ENCODE measurements at places on chromosomes 12 and 14.
A peak's percentile ranks its signal among the peaks of the same experiment; 100 is the strongest.

- DNase-seq, result no peak
Measured at GRCh38 chr14:76123426-76124225, 28.1 kb upstream of the GPATCH2L start.

DNA sequence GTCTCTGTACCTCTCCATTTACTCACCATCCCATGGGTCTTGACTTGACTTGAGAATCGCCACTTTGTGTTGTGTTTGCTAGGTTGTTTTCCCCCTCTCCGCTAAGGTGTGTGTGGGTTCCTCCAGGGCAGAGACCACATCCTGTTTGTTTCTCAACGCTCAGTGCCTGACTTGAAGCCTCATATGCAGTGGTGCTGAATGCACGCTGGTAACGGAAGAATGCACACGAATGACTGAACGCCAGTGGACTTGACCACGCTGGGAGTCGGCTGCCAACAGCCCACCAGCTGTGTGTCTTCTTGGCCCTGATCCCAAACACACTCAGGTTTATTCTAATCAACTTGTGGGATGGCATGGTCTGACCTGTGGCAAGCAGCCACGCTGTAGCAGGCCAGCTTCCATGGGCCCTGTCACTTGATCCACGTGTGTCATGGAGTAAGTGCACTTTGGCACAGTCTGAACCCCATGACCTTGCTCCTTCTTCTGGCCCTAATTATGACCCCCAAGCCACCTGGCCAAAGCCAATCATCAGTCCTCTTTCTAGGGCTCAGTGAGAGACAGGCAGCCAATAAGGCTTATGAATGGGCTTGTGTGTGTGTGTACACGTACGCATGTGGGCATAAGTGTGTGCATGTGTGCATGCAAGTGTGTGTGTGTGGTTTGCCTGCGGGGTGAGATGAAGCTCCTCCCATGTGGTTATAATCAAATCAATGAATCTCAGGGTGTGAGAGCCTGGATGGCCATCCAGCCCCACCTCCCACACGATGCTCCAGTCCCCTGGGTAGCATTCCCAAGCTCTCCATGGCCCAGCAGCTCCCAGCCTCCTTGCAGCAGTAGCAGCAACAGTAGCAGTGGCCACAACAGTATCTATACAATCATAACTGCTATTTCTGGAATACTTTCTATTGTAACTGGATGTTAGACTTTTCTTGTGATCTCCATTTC, 6.4 kb upstream of the TC2N start:
- DNase-seq, result peak; percentile 3

DNA sequence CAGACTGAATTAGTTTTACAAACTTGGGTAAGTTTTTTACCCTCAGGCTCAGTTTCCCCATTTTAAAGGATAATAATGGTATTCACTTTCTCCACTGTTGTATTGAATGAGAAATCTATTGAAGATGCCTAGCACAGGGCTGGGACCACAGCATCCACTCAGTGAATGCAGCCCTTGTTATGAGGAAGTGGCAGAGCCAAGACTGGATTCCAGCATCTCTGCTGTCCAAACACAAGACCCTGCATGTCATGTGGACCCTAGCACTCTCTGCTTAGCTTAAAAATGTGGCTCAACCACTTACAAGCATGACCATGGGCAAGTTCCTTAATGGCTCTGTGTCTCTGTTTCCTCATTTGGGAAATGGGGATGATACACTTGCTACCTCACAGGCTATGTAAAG, 24.1 kb upstream of the TRIM9 start:
- DNase-seq, result no peak

- DNase-seq, result no peak
Measured at GRCh38 chr14:44162197-44162596, 344.9 kb downstream of the FSCB start.

DNA sequence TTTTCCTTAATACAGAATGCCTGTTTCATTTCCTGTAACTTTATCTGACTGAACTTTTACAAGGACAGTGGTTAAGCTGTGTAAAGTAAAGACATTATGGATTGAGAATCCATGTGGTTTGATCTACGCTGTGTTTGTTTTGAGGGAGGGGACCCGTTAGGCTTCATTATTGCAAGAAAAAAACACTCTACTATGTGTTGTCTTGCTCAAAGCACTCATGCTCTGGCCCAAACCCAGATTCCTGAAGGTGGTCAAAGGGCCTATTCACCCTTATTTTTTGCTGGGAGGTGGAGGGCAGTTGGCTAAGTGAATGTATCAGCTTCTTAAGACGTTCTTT, 11.9 kb downstream of the RNF10 start:
- no peak for DNase-seq

DNA sequence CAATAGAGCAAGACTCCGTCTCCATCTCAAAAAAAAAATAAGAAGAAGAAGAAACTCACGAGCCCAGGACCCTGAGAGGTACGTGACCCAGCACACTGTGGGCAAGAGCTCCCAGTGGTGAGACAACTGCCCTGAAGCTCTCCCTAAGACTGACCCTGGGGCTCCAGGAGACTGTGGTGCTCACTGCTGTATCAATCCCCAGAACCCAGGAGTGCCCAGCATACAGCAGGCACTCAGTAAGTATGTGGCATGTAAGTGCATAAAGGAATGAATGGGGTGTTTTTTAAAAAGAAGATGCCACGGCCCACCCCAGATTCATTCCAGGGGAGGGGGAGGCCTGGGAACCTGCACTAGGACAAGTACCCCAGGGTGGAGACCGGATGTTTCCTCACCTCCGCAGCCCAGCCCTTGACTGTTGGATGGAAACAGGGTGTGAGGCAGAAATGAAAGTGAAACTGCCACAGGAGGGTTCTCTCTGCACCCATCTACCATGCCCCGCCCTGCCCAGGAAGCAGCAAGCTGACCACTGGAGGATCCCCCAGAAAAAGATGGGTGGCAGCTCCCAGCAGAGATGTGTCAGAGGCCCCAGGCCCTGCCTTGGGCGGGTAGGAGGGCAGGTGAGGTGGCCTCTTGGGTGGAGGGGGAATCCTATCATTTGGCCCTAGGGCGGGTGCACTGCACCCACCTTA, 12.2 kb downstream of the ITPK1 start:
- DNase-seq, result no peak

DNA sequence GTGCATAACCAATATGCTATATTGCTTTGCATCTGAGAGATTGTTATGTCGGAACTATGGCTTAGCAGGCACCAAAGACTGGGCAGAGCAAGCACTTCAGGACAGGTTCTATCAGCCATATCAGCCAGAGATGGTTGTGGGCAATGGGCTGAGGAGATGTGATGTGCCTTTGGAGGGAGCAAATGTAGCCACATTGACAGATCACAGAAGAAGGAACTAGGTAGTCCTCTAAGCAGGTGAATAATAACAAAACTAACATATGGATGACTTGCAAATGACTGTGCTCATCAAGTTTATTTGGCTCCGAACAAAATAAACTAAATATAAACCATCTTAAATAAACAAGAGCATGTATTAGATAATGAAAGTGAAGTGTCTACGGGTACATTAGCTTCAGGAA, 291.7 kb downstream of the RMST start:
- no peak for DNase-seq

GRCh38 chr14:87542288-87542687, 450.7 kb downstream of the GALC start:
- no peak for DNase-seq

DNA sequence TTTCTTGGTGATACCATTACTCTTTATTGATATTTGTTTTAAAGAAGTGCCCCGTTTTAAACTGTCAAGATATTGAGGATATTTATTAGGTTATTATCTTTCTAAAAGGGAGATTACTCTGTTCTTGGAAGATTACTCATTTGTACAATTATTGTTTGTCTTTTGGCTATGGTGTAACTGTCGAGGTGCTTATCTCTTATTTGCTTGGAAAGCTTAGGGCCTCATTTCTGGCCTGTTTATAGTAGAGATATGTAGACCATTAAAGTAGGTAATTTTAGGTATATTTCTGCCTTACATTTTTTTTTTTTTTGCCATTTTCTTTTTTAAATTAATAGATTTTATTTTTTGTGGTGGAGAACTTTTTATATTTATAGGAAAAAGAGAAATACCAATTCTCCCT, 74.2 kb downstream of the KTN1 start:
- no peak for DNase-seq

DNA sequence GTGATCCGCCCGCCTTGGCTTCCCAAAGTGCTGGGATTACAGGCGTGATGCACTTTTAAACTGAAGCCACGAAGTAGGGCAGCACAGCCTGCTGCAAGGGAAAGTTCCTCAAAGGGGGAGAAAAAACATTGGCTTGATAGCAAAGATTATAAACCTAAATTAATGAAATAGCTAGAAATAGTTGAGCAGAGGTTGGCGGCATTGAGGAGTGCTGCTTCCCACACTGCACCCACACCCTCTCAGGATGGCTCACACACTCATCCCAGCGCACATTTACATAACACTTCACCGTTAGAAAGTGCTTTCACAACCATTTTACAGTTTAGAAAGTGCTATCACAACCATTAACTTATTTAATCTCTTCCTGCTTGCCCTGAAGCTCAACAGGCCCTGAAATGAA, 44.4 kb upstream of the TCL1A start:
- DNase-seq, result no peak

GRCh38 chr12:41661141-41661765, 473.1 kb downstream of the PDZRN4 start:
- DNase-seq, result peak; percentile 13

- DNase-seq, result no peak
Measured at GRCh38 chr12:40184493-40185302, 40.1 kb upstream of the LRRK2 start.

DNA sequence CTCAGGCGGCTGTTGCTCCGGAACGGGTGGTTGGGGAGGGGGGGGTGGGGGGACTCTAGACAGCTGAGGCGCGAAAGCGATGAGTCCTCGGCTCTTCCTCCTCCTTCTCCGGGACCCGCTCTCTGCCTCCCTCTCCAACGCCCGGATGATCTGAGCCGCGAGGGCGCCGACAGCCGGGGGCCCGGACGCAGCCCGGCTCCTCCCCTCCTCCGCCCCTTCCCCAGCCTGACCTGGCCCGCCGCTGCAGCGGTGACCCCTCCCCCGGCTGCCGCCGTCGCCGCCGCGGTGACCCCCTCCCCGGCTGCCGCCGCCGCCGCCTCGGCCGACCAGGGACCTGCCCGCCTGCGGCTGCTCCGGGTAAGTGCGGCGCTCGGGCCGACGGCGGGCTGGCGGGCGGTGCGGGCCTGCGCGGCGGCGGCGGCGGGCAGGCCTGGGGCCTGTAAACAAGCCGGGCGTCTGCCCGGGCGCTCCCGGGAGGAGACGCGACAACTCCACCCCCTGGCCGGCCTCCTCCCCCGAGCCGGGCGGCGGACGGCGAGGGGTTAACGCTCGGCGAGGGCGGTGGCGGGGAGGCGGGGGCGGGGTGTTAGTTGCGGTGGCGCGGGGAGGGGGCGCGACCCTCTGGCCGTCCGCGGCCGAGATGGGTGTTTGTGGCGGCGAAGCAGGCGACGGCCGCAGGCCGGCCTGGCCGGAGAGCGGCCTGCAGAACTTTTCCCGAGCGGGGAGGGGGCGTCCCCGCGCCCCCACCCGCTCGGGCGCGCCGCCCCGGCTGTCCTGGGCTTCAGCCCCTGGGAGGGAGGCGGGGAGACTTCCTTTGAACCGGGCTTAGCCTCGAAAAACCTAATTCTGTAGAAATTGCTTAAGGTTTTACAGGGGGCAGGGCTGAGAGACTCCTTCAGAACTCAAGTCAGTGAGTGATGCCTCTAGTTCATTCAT, 568 bp downstream of the PPM1A start:
- peak; percentile 69 for DNase-seq

DNA sequence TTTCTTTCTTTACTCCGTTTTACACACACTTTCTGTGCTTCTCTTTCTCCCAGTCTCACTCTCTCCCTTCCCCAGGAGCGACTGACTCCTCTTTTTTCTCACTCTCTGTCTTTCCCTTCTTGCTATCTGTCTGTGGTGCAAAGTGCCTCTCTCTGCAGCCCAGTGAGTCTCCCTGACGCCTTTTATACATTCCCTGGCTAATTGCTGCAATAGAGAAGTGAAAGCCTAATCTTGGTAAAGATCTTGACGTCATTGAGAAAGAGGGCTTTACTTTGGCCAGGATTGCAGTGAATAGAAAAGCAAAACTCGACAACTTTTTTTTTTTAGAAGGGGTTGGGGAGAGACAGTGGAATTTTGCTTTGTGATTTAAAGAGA, 706 bp upstream of the DIO2 start:
- no peak for DNase-seq

DNA sequence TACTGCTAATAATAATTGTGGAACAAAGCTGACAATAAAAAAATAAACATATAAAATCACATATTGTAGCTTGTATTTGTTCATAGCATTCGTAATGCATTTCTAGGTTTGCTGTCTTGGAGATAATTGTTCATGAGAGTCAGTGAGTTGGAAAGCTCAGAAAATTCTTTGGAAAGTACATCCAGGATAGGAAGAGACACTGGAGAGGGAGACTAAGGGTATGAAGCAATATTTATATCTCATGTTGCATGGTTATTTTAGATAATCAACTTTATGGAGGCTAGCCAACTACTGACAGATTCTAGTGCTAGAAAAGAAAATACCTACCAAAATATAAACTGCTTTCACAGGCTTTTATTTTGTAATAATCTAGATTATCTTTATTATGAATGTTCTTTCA, 1095.2 kb downstream of the FSCB start:
- no peak for DNase-seq

GRCh38 chr12:32651151-32651955, 27.7 kb upstream of the DNM1L start:
- DNase-seq, result no peak

GRCh38 chr14:86654558-86655184, 1124.7 kb downstream of the FLRT2 start:
- peak; percentile 45 for DNase-seq

DNA sequence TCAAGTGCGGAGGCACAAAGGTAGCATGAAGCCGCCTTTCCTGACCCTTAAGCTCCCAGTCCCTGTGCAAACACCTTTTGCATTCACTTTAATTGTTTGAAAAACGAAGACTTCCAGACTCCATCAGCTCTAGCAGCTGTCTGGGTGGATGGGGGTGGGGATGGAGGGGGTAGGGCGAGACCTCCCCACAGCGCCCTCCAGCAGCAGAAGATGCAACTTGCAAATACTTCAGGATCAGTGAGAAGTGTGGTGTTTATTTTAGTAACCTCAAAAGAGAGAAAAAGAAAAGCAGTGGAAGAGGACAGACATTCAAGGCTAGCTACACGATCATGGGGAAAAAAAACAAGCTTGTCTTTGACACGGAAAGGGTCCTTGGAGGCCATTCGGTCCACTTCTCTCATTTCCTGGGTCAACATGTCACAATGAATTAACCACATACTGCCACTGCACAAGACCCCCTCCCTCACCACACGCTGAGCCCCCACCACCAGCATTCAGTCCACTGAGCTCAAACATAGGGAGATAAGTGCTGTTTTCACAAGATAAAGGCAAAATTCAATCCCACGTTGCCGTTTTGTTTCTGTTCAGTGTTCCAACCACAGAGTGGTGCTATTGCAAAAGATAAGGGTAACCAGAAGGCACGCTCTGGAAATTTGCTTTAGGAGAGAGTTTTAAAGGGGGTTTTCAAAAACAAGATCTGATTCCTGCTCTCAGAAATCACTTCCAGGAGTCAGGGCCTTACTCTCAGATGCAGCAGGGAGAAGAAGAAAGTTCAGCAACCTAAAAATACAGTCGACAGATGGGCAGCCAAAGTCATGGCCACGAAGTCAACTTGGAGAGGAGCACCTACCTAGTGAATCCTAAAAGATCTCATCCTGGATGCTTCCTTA, 3.3 kb upstream of the NTF3 start:
- peak; percentile 78 for DNase-seq

- no peak for DNase-seq
Measured at GRCh38 chr12:71360013-71360412, 79.6 kb upstream of the LGR5 start.

GRCh38 chr14:81465507-81466228, 65.5 kb upstream of the STON2 start:
- DNase-seq, result no peak

GRCh38 chr12:3712209-3712992, 40.5 kb downstream of the CRACR2A start:
- DNase-seq, result no peak

GRCh38 chr12:91923864-91924263, 221.8 kb downstream of the BTG1 start:
- DNase-seq, result no peak
